ENCODE measurements at places on chromosomes 1 and 21.

DNA sequence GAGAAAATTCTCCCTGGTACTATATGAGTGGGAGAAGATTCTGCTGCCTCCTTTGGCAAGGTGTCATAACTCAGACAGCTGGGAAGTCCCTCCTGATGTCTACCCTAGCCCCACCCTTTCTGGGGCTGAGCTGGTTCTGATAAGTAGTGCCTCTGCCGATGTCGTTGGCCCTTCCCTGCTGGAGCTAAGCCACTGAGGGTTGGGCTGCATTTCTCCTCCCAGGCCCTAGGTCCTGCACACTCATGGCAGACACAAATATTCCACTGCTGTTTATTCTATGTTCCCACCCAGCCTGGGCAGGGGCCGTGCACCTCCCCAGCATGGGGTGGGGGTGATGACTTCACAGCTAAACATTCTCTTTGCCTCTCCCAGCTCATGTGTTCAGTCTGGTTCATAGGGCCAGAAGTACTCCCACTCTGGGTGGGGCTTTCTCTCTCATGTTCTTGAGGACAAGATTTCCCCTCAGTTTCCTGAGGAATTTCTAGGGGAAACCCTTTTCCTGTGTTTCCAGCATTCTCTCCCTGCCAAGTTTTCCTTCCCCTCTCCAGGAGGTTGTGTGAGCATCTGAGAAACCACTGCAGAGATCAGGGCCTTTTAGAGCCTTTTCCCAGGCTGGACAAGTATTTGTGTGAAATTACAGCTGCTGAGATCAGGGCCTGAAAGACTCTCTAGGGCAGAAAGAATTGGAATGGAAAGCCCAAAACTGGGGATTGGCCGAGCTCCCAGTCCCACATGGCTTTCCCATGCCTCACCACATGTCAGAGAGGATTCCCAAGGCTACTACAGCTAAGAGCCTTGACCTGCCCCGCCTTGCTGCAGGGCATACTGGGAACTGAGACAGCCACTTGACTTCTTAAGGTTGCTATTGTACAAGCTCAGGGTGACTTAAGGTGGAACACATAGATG, 66.2 kb downstream of the ATP2B4 start:
- no peak for DNase-seq

GRCh38 chr1:239386453-239387303, at the start of gene CHRM3:
TSS of gene CHRM3 (plus strand) at chr1:239386568. CDS start at chr1:239907452, 520,884 bp downstream.
- DNase-seq = peak; percentile 86

- no peak for DNase-seq
Measured at GRCh38 chr21:14010729-14011128, 200.0 kb downstream of the LIPI start.

GRCh38 chr21:31248598-31248997, 95.5 kb downstream of the TIAM1 start:
- DNase-seq = no peak

DNA sequence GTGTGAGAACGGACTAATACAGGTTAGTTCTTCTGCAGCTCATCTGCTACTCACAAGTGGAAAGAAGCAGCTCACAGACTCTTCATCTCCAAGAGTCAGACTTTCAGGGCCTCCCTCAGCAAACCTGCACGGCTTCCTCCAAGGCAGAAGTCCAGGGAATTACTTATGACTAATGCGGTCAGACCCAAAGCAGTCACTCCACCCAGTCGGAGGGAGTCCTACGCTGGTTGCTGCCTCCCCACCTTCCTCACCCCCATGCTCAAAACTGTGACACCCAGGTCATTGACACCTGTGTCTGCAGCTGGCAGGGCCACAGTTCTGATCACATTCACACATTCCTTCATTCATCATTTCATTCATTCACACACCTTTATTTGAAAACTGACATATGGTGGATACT, 38.4 kb upstream of the PRDM2 start:
- no peak for DNase-seq

DNA sequence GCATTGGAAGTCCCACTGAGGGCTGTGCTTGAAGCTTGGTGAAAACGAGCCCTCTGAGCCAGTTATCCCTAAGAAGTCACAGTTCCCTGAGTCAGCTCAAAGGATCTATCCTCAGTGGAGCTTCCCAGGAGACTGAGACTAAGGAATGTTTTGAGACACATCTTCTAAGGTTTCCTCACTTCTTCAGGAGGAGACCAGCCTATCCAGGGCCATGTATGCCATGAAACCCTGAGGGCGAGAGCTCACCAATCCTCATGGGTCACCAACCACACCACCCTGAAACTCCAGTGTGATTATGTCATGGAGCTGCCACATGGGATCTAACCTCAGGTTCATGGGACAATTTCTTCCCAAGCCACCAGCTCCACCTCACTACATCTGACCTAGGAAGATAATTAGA, 7.6 kb upstream of the TIE1 start:
- DNase-seq = no peak
